ENCODE measurements at places on chromosomes 7 and 10.

DNA sequence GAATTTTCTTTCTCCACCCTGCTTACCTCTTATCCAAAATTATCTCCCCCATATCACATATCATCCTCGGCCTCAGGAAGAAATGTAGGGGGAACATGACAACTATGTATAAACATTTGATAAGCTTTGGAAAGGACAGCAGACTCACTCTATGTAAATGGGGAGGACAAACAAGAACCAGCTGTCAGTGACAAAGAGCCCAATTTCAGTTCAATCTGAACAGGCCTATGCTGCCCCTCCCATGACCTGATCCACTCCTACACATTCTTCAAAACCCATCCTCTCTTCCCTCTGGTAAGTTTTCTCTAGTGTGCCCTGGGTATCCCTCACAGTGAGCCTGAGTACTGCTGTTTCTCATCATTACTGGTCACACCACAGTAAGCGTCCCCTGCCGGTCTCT, 20.8 kb downstream of the FZD9 start:
- no peak for DNase-seq

GRCh38 chr7:94452239-94452638, 57.4 kb upstream of the CASD1 start:
- no peak for DNase-seq

- no peak for DNase-seq
Observed at GRCh38 chr10:104520653-104521052, 120.4 kb upstream of the SORCS3 start.

DNA sequence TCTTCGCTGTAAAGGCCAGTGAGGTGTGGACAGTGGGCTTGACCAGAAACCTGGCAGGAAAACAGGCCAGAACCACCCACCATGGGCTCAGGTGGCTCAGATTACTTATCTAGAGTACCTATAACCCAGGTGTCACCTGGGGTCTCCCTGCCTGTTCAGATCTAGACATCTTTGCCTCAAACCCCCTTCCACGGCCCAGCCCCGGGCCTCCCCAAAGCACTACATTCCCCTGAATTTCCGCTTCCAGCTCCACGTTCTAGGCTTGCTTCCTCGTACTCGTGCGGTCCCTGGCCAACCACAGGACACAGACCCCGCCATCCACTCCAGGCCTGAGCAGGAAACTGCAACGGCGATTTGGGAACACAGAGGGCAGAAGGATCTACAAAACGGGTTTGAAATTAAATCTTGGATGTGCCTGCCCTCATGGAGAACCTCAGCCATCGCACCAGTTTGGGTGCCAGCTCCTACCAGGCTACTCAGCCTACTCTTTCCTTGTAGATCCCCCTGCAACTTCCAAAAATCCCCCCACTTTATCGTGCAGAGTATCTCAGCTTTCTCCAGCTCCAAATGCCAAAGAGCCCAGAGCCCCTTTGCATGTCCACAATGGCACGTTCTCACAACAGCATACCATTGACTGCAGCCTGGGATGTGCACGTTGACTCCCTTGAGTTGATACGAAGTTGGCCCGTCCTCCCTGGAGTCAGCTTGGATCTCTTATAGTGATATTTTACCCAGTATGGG, 62.7 kb upstream of the CACUL1 start:
- no peak for DNase-seq

GRCh38 chr7:101990811-101991418, 173.5 kb downstream of the CUX1 start:
- no peak for DNase-seq

DNA sequence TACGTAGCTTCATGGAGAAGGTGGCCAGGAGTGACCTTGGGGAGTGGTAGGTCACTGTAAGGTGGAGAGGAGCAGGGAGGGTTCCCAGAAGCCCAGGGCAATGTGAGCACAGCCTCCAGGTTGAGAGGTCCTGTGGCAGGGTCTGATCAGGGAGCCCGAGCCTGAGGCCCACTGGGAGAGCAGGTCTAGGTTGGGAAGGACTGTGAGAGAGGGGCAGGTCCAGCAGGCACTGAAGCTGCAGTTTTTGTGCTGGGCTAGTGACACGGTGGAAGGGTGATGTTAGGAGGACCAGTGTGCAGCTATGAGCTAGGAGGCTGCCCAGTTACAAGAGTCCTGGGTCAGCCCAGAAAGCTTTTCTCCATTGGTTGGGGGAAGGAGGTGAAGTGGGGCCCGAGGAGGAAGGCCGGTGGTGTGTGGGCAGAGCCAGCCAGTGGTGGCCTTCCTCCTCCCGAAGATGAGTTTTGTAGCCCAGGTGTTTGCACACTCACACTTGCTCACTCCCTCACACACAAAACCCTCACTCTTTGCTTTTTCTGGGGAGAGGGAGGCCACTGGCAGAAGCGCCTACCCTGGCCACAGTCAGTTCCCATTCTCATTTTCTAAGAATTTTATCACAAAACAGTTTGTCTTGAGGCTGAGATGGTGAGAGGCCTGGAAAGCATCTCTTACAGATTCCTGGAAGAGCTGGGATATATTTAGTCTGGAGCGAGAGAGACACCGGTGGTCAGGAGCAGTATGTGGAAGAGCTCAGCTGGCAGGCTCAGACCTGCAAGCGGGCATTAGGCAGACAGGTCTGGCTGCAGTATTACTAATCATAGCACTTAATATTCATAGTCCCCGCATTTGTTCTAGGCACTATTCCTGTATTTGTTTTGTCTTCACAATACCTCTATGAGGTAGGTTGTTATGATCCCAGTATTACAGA, 57.1 kb downstream of the ZNF467 start:
- peak; percentile 57 for DNase-seq

DNA sequence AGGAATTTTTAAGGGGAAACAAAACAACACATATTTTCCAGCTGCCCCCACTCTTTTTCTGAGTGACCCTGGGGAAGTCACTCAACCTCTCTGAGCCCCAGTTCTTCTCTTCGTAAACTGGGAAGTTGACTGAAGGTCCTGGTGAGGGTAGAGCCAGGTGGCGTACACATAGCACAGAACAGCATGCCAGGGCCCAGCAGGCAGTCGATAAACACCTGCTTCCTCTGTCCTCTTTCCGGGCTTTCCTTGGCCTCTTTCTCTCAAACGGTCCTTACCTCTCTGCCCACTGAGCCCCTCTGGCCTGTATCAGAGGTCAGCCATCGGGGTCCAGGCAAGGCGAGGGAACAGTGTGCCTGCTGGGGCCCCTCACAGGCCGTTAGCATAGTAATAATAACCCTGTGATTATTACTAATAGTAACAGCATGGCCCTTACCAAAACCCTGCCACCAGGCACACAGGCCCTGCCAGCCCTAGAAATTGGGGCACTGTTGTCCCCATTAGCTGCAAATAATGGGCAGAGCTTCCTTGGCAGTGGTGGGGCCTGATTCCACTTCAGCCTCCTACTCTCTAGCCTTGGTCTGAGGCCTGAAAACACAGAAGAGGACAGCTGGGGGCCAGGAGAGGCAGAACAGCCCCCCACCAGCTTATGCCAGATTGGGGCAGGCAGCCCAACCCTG, 37.3 kb upstream of the SLC29A3 start:
- DNase-seq = no peak

- no peak for DNase-seq
Observed at GRCh38 chr7:41809529-41809939, 106.6 kb upstream of the INHBA start.

DNA sequence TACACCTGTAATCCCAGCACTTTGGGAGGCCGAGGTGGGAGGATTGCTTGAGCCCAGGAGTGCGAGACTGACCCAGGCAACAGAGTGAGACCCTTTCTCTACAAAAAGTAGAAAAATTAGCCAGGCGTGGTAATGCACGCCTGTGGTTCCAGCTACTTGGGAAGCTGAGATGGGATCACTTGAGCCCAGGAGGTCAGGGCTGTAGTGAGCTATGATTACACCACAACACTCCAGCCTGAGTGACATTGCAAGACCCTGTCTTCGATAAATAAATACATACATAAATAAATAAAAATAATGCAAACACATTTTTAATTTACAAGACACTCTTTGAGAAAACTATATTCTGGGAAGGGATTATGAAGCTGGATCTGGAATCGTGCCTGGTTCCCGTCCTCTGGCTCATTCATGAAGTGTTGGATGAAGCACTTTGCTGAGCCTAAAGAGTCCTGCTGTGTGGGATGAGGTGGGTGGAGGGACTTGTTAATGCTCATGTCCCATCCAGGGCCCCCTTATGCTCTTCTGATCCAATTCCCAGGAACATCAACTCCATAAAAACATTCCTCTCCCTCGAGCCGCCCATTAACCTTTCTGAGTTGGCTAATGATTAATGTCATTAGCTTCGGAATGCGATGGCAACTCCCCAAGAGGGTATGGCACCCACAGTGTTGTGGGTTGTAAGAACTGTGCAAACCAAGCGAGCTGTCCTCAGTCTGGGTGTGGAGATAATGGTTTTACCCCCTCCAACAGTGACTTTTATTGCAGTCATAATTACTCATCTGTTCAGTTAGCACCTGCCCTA, 236.3 kb downstream of the BAMBI start:
- DNase-seq = peak; percentile 56

GRCh38 chr7:141294143-141294829, 220.4 kb downstream of the TMEM178B start:
- no peak for DNase-seq

GRCh38 chr7:128019288-128019687, 11.9 kb downstream of the LRRC4 start:
- no peak for DNase-seq

DNA sequence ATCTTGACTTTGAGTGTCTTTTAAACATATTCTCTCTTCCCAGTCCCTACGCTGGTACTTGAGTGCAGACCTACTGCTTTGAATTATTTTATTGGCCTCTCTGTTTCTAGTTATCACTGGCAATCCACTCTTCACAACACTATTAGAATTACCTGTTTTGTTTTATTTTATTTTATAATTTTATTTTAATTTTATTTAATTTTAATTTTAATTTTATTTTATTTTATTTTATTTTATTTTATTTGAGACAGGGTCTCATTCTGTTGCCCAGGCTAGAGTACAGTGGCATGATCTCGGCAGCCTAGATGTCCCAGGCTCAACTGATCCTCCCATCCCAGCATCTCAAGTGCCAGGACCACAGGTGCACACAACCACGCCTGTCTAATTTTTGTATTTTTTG, 6.8 kb downstream of the STK17A start:
- no peak for DNase-seq

DNA sequence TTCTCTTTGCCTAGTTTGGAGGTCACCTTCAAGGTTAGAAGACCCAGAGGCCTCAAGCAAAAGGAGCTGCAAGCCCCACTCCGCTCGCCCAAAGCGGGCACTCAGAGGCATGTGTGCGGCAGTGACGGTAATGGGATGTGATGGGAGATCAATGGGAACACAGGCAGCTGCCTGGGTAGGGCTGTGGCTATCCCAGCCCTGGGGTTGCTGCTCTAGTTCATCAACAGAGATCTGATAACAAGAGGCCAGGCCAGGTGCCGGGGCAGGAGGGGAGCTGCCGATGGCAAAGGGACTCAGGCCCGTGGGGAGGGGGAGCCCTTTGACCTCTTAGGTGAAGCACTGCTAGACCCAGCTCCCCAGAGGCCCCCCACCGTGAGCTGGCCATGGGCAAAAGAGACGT, 52.0 kb upstream of the GNA12 start:
- DNase-seq = no peak

DNA sequence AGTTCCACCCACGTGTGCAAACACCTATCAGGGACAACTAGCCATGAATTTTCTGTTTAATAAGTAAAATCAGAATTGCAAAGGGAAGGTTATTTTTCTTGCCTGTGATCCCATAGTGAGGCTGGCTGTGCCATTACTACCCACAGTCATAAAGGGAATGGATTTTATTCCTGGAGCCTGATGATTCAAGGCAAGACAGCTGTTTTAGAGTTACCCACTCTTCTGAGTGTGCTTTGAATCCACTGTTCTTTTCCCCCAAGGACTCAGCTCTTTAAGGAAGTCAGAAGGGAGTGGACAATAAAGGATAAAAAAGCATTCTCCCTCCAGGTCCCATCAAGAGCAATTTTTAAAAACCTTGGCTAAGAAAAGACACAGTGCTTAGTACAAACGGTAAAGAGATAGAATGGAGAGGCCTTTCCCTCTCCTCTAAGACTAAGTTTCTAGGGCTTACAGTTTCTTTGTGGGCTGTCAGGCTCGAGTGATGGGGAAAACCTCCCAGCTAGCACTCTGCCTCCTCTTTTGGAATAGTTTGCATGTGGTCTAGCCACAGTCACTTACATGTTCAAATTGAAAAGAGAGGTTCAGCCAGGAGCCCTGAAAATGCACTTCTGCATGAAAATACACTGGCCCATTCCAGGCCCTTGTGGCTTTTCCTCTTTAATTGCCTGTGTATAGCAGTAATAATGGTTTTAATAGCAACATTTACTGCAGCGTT, 5.1 kb upstream of the LRRC4 start:
- DNase-seq = no peak

GRCh38 chr7:148950806-148951205, 66.7 kb upstream of the EZH2 start:
- no peak for DNase-seq

GRCh38 chr7:71842381-71842780, 569.8 kb downstream of the CALN1 start:
- DNase-seq = no peak

DNA sequence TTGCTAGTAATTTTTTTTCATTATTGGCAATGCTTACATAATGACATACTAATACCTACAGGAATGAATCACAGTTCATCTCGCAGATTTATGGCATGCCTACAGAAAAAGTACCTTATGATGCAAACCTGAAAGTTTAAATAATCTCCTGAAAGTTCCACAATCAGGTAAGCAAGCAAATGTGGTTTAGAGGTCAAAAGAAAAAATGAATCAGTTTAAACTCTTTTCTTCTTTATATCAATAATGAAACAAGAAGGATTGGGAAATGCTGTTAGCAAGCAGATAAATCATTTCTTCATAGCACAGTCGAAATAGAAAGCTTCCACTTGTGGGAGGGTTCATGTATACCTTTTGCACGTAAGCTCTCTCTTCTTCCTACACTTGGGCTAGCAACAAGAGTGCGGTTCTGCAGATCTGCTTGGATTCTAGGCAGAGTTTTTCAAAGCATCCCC, 53.7 kb upstream of the MTPN start:
- no peak for DNase-seq

GRCh38 chr7:1193593-1194424, 33.8 kb upstream of the ZFAND2A start:
- DNase-seq = no peak

- DNase-seq = no peak
Observed at GRCh38 chr7:28542410-28542809, 130.1 kb downstream of the CREB5 start.

- peak; percentile 23 for DNase-seq
Observed at GRCh38 chr10:1394155-1394912, 338.1 kb downstream of the WDR37 start.

- DNase-seq = no peak
Observed at GRCh38 chr10:112778579-112778978, 171.5 kb upstream of the TCF7L2 start.

DNA sequence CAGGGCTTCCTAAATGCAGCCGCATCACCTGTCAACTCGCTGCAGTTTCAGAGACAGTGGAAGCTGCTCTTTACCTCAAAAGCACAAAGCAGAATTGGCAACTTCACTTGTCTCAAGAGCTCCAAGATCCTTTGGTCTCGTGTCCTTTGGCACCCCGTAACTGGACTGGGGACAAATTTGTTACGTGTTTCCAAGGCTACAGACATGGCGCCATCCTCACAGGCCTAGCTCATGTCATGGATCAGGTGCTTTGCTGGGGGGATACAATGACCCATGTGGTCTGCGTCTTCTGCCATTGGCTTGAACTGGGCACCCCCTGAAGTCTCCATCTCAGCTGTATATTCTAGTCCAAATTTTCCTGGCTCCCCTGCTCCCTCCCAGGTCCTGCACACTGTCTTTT, 48.6 kb downstream of the CHST3 start:
- no peak for DNase-seq

GRCh38 chr7:106768324-106768751, 96.7 kb upstream of the PIK3CG start:
- no peak for DNase-seq

GRCh38 chr10:113097036-113097435, 147.0 kb downstream of the TCF7L2 start:
- DNase-seq = no peak

- DNase-seq = no peak
Observed at GRCh38 chr10:44824607-44825006, 86.5 kb upstream of the TMEM72 start.

Data from right atrium auricular region (tissue), 2 donors.